CD4-positive, alpha-beta T cell treated with Interleukin-15 for 4 hours (primary cell): ENCODE measurements at places on chromosomes 7 and 10.

DNA sequence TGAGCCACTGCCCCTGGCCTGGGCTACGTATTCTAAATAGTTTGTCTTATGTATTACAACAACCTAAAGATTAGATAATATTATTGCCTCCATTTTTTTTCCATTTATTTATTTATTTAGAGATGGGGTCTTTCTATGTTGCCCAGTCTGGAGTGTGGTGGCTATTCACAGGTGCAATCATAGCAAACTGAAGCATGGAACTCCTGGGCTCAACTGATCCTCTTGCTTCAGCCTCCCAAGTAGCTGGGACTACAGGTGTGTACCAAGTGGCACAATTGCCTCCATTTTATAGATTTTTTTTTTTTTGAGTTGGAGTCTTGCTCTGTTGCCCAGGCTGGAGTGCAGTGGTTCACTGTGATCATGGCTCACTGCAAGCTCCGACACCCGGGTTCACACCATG is 6.5 kb upstream of the TRA2A start:
- no peak for DNase-seq

DNA sequence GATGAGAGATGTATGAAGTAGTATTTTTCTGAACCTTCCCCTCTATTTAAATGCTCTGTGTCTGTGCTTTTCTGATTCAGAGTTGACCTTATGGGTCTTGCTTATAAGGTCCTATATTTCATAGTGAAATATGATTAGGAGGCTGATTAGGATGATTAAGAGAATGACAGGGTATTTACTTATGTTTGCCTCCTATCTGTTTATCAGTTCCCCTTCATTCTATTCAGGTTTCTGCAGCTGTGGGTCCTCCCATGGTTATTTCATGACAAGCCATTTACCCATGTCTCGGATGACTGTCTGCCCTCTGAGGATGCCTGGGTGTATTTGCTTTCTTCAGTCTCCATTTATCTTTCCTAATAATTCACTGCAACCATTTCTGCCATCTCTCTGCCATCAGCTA is 16.9 kb downstream of the RPA3 start:
- no peak for DNase-seq

DNA sequence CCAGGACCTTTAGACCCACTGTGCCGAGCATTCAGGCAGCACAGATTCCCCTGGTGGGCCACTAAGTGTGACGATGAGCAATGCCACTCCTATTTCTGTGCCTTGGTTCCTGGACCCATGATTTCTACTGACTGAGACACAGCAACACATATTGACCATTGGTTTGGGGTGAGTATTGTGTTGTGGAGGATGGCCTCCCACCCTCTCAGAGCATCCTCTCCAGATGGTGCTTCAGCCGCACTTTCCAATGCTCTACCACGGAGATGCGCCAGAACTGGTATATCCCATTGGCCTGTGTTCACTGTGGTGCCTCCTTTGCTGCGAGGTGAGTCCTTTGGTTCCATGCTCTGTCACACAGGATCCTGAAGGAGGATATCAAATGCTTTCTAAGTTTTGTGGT is 10.1 kb upstream of the GDF10 start:
- no peak for DNase-seq

- DNase-seq = no peak
Observed at GRCh38 chr10:127374901-127375300, 174.2 kb upstream of the NPS start.

GRCh38 chr10:20207653-20208052 is 391.4 kb downstream of the PLXDC2 start:
- DNase-seq = no peak

DNA sequence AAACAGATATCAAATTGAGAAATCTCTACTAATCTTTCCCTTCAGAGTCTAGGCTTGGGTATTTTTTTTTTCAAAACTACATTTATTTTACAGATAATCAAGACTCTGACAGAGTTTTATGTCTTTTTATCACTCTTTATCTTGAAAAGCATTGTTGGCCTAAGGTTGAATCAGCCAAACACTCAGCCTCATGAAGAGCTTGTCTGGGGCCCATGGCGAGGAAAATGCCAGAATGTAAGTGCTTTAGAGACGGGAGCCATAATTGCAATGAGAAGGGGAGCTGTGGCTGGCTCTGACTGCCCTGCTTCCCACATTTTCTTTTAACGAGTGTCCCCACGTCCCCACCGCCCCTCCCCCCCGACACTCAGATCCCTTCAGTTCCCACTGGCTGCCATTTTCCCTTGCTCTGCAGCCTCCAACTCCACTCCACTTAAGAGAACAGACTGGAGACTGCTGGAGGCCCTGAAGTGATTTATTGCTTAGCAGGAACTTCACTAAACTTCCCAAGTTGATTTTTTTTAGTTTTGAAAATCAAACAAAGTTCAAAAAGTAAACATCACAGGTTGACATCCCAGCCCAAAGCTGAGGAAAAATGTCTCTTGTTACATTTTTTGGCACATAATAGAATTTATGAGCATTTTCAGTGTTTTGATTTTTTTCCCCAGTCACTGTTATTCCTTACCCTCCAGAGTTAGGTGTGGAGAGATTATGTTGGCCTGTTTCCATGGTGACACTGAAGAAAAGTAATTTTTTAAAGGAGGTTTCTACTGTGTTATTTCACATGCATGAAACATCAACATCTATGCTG is 637.5 kb upstream of the GALNT17 start:
- DNase-seq = no peak

- DNase-seq = peak; percentile 74
Observed at GRCh38 chr10:6058682-6059475, 3.3 kb downstream of the IL2RA start.

DNA sequence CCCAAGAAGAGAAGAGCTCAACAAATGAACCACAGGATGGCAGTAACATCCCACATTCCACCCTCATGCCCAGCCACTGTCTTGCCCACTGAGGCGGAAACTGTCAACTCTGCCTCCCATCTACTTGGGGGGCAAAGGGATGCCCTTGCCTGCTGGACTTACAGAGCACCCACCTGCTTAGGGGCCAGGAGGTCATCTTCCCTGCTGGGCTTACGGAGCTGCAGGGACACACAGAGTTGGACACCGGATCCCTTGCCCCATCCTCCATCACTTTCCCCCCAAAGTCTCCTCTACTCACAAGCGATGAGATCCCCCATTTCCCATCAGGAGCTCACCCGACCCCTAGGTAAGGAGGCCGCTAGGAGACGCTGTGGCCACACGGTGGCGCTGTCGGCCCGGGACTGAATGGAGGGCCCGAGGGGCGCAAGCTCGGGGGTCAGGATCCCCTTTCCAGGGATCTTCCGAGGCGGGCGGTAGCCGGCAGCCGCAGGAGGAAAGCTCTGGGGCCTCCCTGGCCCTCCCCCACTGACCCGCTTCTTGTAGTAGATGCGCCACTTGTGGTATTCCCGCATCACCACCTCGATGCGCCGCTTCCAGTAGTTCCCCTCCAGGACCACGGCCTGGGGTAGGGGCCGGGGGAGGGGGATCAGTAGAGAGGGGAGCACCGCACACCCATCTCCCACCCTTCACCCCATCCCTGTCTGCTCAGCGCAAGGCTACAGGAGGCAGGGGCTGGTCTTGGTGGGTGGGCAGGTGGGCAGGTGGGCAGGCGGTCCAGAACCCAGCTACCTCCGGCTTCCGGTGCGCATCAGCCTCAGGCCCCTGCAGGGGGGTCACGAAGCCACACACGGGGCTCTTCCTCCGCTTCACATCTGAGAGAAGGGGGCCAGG is 17.3 kb downstream of the MLXIPL start:
- DNase-seq = peak; percentile 59

- no peak for DNase-seq
Observed at GRCh38 chr7:34487391-34488115, 170.5 kb upstream of the NPSR1 start.
